ENCODE measurements at places on chromosomes 6 and 20.

DNA sequence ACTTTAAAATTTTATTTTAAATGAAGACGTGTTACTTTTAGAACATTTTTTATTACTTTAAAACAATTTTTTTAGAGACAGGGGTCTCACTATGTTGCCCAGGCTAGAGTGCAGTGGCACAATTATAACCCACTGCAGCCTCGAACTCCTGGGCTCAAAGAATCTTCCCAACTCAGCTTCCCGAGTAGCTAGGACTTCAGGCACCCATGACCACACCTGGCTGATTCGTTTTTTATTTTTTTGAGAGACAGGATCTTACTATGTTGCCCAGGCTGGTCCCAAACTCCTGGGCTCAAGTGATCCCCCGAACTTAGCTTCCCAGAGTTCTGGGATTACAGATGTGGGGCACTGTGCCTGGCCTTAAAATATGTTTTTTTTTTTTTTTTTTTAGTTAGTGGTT is 287.7 kb downstream of the GMDS start:
- no peak for DNase-seq

DNA sequence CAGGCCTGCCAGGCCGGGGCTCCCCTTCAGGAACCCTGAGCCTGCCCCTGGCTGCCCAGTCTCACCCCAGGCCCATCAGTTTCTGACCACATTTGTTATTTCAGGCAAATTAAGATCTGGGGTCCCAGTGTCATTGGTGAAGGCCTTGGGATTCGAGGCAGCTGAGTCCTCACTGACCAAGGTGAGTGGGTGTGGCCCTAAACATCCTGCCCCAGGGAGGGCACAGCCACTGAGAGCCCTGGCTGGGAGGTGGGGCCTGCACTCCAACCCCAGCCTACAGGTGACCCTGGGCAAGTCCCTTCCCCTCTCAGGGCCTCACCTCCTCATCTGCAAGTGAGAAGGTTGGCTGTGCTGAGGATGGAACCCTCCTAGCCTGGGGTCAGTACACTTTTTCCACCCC is 23.8 kb downstream of the BPIFB1 start:
- DNase-seq = no peak

- no peak for DNase-seq
These were observed 774.5 kb downstream of the DHX35 start for GRCh38 chr20:39736434-39737327.

- DNase-seq = peak; percentile 54
These were observed 15.0 kb downstream of the TRAPPC3L start for GRCh38 chr6:116530436-116530835.

GRCh38 chr6:168663041-168663440 is 222.1 kb downstream of the SMOC2 start:
- DNase-seq = no peak

GRCh38 chr6:37525460-37526357 is 26.0 kb upstream of the CCDC167 start:
- peak; percentile 60 for DNase-seq

DNA sequence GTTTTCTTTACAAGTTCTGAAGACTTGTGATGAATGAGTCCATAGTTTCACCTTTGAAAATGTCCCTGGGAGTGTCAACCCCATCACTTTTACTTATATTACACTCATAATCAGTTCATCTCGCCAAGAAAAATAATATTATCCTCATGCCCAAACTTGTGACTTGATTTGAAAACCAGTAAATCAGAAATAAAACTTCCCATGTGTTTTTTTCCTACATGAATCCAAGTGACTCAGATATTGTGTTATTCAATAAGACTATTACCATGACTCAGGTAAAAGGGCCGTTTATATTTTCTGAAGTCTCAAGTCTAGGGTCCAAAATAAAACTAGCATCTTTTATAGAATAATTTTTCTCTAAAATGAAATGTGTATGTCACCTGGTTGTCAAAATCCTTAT is 15.8 kb upstream of the CYP24A1 start:
- DNase-seq = no peak

DNA sequence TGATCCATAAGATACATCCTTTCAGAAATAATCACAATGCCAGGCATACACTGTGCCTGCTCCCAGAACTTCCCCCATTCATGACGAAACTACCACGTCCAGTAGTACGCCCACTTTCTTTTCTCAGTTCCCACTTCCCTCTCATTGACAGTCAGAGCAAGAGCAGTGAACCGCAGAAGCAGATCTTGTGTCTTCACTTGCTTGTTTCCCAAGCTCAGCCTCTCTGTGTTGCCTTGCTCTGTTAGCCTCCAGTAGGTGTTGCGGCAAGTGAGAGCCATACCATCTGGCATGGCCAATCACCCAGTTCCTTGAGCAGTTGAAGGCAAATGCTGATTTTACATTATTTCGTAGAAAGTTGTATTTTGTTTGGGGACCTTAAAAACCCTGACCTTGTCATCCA is 11.7 kb downstream of the UST start:
- no peak for DNase-seq

DNA sequence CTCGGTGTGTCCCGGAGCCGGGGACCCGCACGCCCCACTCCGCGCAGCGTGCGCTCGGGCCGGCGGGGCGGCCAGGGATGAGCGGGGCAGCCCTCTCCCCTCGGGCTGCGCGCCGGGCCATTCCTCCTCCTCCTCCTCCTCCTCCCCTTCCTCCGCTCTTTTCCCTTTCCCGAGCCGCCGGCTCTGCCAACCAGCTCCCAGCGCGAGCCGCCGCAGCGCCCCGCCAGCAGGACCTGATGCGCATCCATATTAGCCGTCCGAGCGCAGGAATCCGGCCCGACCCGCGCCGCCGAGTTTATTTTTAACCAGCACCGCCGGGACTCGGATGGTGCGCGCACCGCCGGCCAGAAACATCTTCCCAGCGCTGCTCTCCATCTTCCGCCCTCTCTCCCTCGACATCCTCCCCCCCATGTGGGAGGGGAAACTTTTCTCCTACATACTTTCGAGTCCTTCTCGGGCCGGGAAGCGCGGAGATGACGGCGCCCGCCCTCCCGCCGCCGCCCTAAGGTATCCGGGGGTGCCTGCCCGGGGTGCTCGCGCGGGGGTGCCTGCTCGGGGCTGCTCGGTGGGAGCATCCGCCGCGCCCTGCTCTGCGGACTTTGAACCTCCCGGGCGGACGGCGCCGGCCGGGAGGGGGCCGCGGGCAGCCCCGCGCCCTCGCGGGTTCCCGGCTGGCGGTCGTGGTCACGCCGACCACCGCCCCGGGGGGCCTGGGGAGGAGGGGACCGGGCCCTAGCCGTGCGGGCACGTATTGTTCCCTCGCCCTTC is 619 bp downstream of the RREB1 start:
- DNase-seq = peak; percentile 25

DNA sequence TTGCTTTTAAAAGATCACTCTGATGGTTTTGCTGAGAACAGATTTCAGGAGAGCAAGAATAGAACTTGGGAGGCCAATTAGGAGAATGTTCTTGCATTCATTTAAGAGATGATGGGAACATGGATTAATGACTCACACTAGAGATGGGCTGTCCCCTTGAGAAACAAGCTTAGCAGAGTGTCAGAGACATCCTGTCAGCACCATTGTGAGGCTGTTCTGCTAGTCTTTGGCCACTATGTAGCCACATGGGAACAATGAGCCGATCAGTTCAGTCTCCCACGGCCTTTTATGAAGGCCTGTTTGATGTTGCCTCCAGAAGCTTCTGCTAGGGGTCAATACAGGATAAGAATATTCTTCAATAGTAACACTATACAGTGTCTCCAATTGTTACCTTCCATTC is 113.0 kb upstream of the EYA4 start:
- DNase-seq = no peak

DNA sequence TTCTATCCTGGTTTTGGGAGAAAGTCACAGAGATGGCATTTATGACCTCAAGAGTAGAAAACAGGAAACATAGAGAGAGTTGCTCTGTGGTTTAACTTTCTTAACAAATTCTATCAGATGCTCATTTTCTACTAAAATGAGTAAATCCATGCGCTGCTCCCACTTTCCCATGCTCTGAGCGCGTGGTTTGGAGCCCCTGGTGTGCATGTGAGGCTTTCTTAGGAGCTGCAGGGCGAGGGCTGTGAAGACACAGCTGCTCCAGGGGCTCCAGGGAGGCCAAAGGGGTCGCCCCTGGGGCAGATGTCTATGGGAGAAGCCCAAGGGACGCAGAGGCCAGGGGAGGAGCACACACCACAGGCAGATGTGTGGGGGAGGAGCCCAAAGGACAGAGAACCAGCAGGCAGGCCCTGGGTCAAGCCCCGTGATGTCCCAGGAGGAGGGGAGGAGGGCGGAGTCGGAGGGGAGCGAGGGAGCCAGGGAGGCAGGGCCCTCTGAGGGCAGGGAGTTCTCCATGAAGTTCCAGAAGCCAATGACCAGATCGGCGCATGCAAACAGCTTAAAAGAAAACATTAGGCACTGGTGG is 122.9 kb downstream of the IRF4 start:
- no peak for DNase-seq

Data from HAP-1 (cell line).